ENCODE measurements at places on chromosomes 11 and 22. TPM values are rescaled to one million over a fixed set of nuclear protein-coding genes. Genes with fewer than 3 reads are reported as not detected.

Gene SYNGR1
- 21.9 TPM for total RNA-seq

Gene PGA4
- not detected for total RNA-seq

Gene DCHS1
- total RNA-seq, result 21.7 TPM

Gene CAPRIN1
- total RNA-seq, result 118 TPM

Gene CD3D
- 1.4 TPM for total RNA-seq

Gene PATE4
- not detected for total RNA-seq

Gene IL18
- 18.6 TPM for total RNA-seq

Gene RIC3
- total RNA-seq, result 34.9 TPM
